T47D (cell line): ENCODE measurements at places on chromosomes 1 and 21.

GRCh38 chr1:7470904-7471638 lies 300.0 kb upstream of the VAMP3 start:
- DNase-seq = peak; percentile 10

DNA sequence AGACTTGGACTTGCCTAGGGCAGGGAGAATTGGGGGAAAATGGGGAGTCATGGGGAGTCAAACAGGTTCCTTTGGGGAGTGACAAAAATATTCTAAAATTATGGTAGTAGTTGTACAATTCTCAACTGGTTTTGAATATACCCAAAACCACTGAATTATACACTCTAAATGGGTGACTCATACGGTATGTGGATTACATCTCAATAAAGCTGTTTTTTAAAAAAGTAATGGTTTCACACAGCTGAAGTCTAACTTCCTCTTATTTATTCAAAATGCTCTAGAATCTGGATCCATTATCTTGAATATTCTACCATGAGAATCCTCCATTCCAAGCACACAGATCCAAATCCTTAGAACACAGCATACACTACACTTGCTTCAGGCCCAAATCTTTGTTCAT lies 11.1 kb downstream of the EIF4G3 start:
- DNase-seq = no peak

GRCh38 chr1:159921251-159921650 lies 4.1 kb downstream of the TAGLN2 start:
- DNase-seq = no peak

- peak; percentile 27 for DNase-seq
Observed at GRCh38 chr1:222387007-222387814, 160.7 kb downstream of the HHIPL2 start.
